PC-3 (cell line): ENCODE measurements at places on chromosomes 3 and 15.

DNA sequence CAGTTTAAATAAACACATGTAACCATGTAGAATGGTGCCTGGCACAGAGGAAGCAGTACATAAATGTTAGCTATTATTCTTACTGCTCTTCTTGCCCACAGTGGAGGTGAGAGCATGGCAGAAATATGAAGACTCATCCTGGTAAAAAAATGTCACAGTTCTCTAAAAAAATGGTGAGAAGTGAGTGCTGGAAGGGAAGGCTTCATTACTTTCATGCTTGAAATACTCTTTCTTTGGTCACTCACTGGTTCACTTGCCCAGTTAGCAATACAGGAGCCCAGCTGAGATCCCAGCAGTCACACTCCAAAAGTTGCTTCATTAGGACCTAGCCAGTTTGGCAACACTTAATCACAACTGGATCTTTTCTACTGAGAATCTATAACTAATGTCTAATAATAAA is 1017.2 kb downstream of the TUSC7 start:
- no peak for DNase-seq

DNA sequence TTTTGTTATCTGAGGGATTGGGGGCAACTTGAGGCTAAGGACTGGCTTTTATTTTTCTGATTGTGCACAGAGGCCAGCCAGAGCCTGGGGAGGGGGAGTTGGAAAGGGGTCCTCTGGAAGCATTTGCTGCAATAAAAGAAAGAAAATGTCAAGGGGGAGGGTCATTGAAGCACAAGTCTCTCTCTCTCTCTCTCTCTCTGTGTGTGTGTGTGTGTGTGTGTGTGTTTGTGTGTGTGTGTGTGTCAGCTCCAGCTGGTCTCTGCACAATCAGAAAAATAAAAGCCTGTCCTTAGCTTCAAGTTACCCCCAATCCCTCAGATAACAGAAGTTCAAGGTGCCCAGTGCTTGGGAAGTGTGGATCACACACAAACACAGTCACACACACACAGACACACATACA is 52.1 kb upstream of the CCDC174 start:
- no peak for DNase-seq

DNA sequence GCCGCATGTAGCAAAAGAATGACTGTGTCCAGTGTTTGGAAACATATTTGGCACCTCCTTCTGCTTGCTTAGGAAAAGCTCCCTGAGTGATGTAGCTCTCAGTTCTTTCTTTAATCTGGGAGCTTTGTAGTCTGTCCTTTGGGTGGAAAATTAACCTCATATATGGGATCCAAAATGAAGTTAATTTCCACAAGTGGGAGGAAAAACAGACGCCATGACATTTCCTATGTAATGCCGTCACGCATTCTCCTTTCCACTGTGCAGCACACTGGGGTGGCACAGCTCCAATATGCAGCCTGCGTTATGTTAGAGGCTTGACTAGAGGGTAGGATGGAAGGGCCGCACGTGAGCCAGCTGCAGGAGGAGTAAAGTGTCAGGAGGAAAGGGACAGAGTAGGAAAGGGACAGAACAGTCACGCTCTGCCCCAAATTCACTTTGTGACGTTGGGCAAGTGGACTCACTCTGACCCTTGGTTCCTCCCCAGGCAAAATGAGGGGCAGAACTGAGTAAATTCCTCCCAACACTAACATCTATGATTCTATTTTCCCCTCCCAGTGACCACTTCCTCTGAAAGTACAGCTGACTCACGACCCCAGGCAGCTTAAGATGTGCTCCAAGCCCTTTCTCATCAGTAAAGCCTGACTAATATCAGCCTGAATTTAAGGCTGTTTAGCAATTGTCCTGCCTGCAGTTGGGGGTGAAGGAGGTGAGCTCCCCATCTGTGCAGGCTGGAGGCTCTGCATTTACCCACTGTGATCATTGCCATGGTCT is 176.5 kb upstream of the PFN2 start:
- peak; percentile 88 for DNase-seq

DNA sequence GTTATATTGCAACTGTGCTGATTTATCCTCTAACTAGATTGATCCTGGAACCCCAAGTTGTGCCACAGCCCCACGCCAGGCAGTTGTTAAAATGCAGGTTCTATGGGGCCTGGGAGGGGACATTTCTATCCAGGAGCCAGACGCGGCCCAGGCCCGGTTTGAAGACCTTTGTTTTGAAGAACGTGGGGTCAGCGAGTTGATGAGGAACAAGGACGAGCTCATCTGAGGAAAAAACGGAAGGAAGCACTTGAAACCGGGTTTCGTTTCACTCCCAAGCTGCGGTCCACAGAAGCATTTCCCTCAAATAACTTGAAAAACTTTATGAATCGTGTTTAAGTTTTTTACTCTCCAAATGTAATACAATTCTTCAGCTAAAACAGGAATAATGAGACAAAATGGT is 76.4 kb downstream of the CHSY1 start:
- DNase-seq = no peak

DNA sequence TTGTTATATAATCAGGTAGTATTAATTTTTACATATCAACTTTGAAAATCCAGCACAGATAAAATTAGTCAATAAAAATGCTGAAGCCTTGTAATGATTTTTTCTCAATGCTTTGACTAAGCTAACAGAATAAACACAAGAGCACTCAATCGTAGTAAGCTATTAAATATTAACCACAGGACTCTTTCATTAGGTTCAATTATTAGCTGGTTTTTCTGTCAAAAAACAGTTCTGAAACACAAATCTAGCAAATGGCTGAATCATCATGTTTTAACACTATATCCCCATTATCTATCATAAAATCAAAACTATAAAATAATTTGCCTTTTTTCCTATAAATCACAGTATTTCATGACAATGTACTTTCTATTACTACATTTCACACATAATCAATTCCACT is 69.6 kb downstream of the PLOD2 start:
- no peak for DNase-seq

DNA sequence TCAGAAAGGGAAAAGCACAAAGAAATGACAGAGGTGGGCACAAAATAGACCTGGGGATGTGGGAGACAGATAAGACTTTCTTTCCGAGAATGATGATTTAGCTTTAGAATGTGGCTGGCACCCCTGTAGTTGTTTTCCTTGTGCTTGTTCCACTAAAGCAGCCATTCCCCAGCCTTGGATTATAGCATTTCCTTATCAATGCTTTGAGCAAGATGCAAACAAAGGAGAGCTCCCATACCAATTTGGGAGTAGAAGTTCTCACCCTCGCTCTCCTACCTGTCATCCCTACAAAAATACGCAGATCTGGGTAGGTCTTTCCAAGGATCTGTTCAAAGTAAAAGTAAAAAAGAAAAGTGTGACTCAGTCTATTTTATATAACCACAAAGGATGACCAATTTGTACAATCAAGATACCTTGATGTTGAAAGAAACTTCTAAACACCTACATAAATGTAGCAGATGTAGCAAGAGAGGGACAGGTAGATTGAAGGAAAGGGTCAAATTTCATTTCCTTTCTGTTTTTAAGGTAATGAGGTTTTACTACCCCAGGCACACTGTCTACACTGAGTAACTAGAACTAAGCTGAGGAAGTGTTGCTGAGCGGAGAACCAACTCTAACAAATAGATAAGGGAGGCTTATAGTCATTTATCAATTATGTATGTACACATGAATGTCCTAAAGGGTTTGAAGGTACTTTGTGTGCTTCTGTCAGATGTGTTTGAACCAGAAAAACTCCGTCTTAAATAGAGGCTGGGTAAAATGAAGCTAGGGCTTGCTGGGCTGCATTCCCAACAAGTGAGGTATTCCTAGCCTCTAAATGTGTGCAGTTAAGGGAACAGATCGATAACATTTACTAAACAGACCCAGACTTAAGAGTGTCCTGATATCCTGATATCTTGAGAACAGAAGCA is 91.1 kb upstream of the LRRN1 start:
- DNase-seq = no peak

DNA sequence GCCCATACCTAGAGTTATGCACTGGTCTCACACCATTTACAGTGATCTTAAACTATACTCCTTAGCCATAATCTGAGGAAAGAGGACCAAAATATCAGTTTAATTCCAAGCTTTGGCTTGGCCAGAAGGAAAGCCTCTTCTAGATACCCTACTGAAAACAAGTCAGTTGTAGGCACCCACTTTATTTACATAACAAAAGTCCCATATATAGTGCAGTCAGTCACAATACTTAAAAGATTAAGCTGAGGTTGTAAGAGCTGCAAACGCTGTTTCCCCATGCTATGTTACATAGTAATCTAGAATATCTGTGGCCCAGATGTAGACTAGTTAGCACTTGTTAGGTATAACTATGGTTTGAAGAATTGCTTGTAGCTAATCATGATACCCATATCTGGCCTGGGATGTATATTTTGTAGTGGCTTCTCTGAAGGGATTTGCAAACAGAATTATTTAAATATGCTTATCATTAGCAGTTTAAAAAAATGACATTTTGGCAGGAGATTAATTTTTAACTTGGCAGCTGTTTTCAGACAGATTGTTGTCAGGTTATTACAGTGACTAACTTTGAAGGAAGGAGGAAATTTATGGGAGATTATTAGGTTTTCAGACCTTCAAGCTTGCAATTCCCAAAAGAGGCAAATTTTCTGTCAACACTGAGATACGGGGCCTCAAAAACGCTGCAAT is 160.4 kb upstream of the SLC2A2 start:
- no peak for DNase-seq

- no peak for DNase-seq
Measured at GRCh38 chr15:73839699-73840377, 33.5 kb upstream of the TBC1D21 start.

DNA sequence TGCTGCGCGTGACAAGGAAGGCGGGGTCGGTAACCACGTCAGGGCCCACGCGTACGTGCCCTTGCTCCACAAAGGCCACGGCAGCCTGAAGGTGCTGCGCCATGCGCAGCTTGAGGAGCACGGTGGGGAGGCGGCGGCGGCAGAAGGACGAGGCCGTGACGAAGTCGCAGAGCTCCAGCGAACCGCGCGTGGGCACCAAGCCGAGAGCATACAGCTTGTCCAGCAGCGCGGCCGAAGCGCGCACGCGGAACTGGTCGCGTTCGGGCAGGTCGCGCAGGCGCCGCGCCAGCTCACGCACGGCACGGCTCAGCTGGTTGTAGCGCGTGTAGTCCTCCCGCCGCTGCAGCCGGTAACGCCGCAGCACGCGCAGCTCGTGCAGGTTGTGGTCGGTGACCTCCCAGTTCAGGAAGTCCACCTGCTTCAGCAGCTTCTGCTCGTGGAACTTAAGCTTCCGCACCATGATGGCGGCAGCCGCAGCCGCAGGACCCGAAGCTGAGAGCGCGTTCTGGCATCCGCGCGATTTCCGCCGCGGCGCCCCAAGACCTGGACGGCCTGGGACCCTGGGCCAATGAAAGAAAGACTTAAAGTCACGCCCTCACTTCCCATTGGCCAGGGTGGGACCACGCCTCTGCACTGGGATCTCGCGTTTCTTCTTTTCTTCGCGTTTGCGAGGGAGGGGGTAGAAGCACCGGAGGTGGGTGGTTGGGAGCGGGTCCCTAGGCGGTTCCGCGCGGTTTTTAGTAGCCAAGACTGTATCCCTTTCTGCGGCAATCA is at the start of gene IMP3:
TSS of gene IMP3 (minus strand) at position 516 of the 774 bp plus-strand sequence. CDS start at position 460, 56 bp downstream.
- peak; percentile 98 for DNase-seq

GRCh38 chr15:60043744-60044435 is 39.8 kb downstream of the FOXB1 start:
- DNase-seq = no peak
